Esophagus squamous epithelium (tissue), 5 donors: ENCODE measurements at places on chromosomes 13 and 19. TPM values are rescaled to one million over a fixed set of nuclear protein-coding genes. Genes with fewer than 3 reads are reported as not detected.
A peak's percentile ranks its signal among the peaks of the same experiment; 100 is the strongest.

The MISP gene
- 1.0 TPM for total RNA-seq

The SLAIN1 gene
- total RNA-seq, result 3.0 TPM

The RNF113B gene
- not detected for total RNA-seq

The TSHZ3 gene
- total RNA-seq, result 2.3 TPM

GRCh38 chr19:15841875-15842569 is 26.6 kb upstream of the OR10H1 start:
- H3K36me3 ChIP-seq, result no peaks in the 10 kb centered on the region
- H3K27me3 ChIP-seq, result no peaks in the 10 kb centered on the region
- DNase-seq, result no peak
- H3K27ac ChIP-seq, result no peak overlapping the region
- H3K4me1 ChIP-seq, result no peaks in the 10 kb centered on the region

- no peaks in the 10 kb centered on the region for H3K4me1 ChIP-seq
- peaks cover 16% of the 10 kb centered on the region for H3K36me3 ChIP-seq
- no peak overlapping the region for H3K4me3 ChIP-seq
- no peak for DNase-seq
- no peak overlapping the region for H3K27ac ChIP-seq
Observed at GRCh38 chr19:17054746-17055145, 20.5 kb downstream of the HAUS8 start.

DNA sequence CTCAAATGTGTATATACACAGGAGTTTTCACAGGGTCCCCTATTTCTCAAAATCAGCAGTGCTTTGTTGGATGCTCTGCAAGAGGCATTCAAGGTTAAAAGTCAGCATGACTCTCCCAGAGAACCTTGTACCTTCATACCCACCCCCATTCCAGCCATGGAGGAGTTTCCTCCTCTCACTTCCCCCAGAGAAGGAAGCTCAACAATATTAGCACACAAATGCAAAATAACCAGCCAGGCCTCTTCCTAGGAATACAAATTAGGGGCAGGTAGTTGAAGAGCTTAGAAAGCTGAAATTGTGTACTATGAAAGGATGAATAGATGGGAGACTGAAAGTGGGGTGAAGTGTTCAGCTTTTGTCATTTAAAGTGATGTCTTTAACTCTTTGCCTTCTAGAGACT is 43.8 kb downstream of the SPRY2 start:
- DNase-seq, result no peak
- no peaks in the 10 kb centered on the region for H3K27me3 ChIP-seq
- H3K4me1 ChIP-seq, result no peaks in the 10 kb centered on the region
- no peak overlapping the region for H3K4me3 ChIP-seq
- H3K36me3 ChIP-seq, result no peaks in the 10 kb centered on the region

GRCh38 chr19:12733369-12734214 is 892 bp downstream of the TRIR start:
- peak overlapping the region; percentile 91 for H3K4me3 ChIP-seq
- H3K27ac ChIP-seq, result peak overlapping the region; percentile 97
- no peaks in the 10 kb centered on the region for H3K27me3 ChIP-seq
- no peak for DNase-seq
- H3K4me1 ChIP-seq, result peaks cover 64% of the 10 kb centered on the region

DNA sequence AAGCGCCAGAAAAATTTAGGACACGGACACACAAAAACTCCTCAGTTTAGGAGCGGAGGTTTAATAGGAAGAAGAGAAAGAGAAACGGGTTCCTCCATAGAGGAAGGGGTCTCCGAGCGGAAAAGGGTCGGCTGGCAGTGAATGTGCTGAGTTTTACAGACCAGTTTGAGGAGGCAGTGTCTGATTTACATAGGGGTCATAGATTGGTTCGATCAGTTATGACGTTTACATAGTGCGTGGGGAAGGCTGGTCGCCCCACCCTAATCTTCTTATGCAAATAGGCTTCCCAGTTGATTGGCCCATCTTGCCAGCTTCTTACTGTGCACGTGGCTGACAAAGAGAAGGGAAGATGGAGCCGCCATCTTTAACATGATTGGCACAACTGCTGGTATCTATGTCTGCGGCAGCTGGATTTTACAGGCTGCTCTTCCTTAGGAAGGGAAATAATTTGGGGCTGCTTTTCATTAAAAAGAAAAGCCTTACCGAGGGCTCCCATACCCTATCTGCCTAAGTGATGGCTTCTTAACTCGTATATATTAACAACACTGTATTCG is 1.2 kb upstream of the ZNF225 start:
- H3K4me3 ChIP-seq, result peak overlapping the region; percentile 64
- no peak for DNase-seq
- no peaks in the 10 kb centered on the region for H3K4me1 ChIP-seq
- H3K27ac ChIP-seq, result no peak overlapping the region
- no peaks in the 10 kb centered on the region for H3K27me3 ChIP-seq

DNA sequence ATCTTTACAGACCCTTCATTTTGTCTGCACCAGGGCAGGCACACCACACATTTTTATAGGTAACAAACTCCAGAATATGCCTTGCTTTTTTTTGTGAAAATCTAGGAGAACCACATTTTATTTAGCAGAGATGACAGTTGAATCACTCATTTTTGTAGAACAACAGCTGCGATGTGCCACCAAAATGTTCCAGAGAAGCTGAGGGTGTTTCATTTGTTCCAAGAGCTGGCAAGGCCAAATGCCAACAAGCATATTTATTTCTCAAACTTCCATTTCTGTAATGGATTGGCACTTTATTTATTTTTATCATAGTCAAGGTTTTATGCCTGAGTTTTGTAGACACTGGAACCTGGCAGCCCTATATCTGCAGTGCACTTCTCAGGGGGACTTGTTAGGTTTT is 10.4 kb downstream of the OLFM4 start:
- no peaks in the 10 kb centered on the region for H3K27me3 ChIP-seq
- no peak for DNase-seq
- no peaks in the 10 kb centered on the region for H3K4me1 ChIP-seq
- no peak overlapping the region for H3K4me3 ChIP-seq
- H3K36me3 ChIP-seq, result no peaks in the 10 kb centered on the region
- H3K27ac ChIP-seq, result no peak overlapping the region

DNA sequence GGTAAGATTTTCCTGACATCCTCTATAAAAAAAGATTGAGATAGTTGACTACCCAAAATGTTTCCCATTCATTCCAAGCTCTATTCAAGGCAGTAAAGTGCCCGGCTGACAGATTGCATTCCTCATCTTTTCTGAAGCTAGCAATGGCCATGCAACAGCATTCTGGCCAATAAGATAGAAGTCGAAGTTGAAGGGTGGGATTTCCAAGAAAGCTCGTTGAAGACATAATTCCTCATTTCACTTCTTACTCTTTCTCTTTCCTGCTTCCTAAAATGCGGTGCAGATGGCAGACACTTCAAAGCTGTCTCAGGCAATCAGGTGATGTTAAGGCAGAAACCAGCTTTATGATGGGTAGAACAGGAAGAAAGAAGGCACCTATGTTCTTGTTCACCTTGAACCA is 13.4 kb upstream of the ALOX5AP start:
- no peak overlapping the region for H3K27ac ChIP-seq
- H3K4me3 ChIP-seq, result no peak overlapping the region
- DNase-seq, result no peak
- no peaks in the 10 kb centered on the region for H3K36me3 ChIP-seq
- H3K27me3 ChIP-seq, result no peaks in the 10 kb centered on the region

- no peak for DNase-seq
- H3K36me3 ChIP-seq, result no peaks in the 10 kb centered on the region
- no peak overlapping the region for H3K4me3 ChIP-seq
- H3K27me3 ChIP-seq, result no peaks in the 10 kb centered on the region
- no peak overlapping the region for H3K27ac ChIP-seq
- no peaks in the 10 kb centered on the region for H3K4me1 ChIP-seq
Observed at GRCh38 chr13:47598340-47598911, 402.6 kb downstream of the SUCLA2 start.

GRCh38 chr13:111577208-111577828 is 256.9 kb downstream of the TEX29 start:
- DNase-seq, result no peak
- H3K27me3 ChIP-seq, result no peaks in the 10 kb centered on the region
- H3K4me3 ChIP-seq, result no peak overlapping the region

GRCh38 chr13:50613356-50613831 is 230.1 kb downstream of the DLEU7 start:
- no peaks in the 10 kb centered on the region for H3K27me3 ChIP-seq
- no peaks in the 10 kb centered on the region for H3K4me1 ChIP-seq
- H3K27ac ChIP-seq, result no peak overlapping the region
- no peak overlapping the region for H3K4me3 ChIP-seq

DNA sequence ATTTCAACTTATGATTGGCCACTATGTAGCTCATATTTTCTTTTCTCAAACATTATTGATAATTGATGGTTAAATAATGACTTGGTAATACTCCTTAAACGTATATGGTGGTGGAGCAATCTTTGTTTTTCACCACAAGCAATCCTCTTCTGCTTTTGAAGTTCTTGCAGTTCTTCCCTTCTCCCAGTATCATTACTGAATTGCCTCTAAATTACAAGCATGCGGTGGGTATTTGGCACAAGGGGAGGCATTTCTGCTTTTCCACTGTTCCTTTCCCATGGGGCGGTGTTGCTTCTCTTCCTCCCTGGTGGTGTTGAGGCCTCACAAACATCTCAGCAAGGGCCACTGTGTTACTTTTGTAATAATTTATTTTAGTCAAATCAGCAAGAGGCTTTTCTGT is 234.4 kb upstream of the RXFP2 start:
- no peak for DNase-seq
- H3K4me1 ChIP-seq, result no peaks in the 10 kb centered on the region
- H3K4me3 ChIP-seq, result no peak overlapping the region
- no peaks in the 10 kb centered on the region for H3K36me3 ChIP-seq
- H3K27ac ChIP-seq, result no peak overlapping the region

DNA sequence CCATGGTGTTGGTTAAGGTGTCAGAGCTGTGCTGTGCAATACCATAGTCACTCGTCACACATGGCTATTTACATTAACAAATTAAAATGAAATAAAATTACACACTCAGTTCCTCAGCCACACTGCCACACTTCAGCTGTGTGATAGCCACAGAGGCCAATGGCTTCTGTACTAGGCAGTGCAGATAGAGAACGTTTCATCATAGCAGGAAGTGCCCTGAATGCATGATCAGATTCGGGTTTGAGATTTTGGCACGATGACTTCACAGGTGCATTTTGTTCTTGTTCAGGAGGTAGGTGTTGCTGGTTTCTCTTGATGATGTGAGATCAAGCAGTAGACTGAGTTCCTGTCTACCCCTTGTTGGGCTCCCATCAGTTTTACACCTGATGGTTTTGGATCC is 6.5 kb downstream of the ARMC6 start:
- no peak overlapping the region for H3K27ac ChIP-seq
- no peaks in the 10 kb centered on the region for H3K27me3 ChIP-seq
- peaks cover 4% of the 10 kb centered on the region for H3K4me1 ChIP-seq
- H3K36me3 ChIP-seq, result peaks cover 9% of the 10 kb centered on the region
- H3K4me3 ChIP-seq, result no peak overlapping the region

DNA sequence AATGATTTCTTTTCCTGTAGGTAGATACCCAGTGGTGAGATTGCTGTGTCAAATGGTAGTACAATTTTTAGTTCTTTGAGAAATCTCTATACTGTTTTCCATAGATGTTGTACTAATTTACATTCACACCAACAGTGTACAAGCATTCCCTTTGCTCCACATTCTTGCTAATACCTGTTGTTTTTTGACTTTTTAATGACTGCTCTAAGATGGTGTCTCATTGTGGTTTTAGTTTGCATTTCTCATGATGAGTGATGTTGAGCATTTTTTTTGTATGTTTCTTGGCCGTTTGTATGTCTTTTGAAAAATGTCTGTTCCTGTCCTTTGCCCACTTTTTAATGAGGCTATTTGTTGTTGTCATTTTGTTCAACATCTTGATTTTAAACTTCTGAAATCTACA is 103.3 kb downstream of the DGKH start:
- no peak overlapping the region for H3K27ac ChIP-seq
- H3K36me3 ChIP-seq, result peaks cover 26% of the 10 kb centered on the region

DNA sequence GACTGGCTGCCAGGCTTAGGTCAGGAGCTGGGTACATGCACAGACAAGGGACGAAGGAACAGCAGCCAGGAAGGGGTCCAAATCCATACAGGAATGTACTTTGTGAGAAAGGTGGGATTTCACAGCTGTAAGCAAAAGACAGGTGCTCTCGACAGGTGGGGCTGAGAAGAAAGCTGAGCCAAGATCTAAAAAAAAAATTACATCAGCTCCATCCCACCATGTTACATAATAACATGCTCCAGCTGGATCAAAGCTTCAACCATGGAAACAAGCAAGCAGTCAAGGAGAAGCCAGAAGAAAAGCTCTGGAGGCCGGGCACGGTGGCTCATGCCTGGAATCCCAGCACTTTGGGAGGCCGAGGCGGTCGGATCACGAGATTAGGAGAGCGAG is 8.0 kb downstream of the UBXN6 start:
- no peaks in the 10 kb centered on the region for H3K27me3 ChIP-seq
- H3K27ac ChIP-seq, result peak overlapping the region; percentile 77
- H3K4me1 ChIP-seq, result peaks cover 43% of the 10 kb centered on the region
- DNase-seq, result no peak
- H3K4me3 ChIP-seq, result no peak overlapping the region

DNA sequence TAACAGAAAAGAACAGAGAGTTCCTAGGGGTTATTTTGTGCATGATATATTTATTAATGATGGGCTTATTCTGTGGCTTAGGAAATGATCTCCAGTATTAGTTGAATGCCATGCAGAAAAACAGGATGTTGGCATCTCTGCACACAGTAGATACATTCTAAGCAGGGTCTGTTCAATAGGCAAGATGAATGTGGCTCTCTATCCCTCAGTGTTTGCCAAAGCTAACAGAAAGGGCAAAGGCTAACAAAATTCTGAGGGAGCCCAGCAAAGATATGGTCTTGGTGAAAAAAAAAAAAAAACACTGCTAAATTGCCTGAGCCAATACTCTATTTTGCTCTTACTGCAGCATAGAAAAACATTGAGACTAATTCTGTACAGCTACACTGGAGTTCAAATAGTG is 1095.8 kb downstream of the UQCRFS1 start:
- H3K4me3 ChIP-seq, result no peak overlapping the region
- H3K27me3 ChIP-seq, result no peaks in the 10 kb centered on the region
- H3K36me3 ChIP-seq, result no peaks in the 10 kb centered on the region
- H3K27ac ChIP-seq, result no peak overlapping the region
- no peaks in the 10 kb centered on the region for H3K4me1 ChIP-seq
- no peak for DNase-seq
